ENCODE measurements at places on chromosomes 1 and 21.

- DNase-seq: no peak
These were observed 27.2 kb upstream of the CSF1 start for GRCh38 chr1:109883248-109883955.

GRCh38 chr21:33022828-33023573 is 2.7 kb upstream of the OLIG2 start:
- DNase-seq: no peak

GRCh38 chr1:32005522-32005921 is 8.1 kb upstream of the KHDRBS1 start:
- DNase-seq: no peak

DNA sequence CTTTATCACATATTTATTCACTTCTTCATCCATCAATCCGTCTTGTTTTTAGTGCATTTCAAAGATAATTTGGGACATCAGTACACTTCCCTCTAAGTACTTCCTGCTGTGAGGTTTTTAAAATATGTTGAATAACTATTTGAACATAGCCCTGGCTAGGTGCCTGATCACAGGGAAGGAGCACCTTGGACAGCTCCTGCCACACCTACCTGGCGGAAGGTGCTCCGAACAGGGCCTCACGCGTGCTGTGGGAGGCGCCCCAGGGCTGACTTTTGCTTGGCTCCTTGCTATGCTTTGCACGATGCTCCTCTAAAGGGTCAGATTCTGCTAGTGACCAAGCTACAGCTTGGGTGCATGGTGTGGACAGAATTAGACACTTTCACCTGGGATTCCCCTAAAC is 4.9 kb upstream of the ATXN7L2 start:
- DNase-seq: no peak

GRCh38 chr1:89167590-89168230 is 8.1 kb downstream of the GBP7 start:
- no peak for DNase-seq

DNA sequence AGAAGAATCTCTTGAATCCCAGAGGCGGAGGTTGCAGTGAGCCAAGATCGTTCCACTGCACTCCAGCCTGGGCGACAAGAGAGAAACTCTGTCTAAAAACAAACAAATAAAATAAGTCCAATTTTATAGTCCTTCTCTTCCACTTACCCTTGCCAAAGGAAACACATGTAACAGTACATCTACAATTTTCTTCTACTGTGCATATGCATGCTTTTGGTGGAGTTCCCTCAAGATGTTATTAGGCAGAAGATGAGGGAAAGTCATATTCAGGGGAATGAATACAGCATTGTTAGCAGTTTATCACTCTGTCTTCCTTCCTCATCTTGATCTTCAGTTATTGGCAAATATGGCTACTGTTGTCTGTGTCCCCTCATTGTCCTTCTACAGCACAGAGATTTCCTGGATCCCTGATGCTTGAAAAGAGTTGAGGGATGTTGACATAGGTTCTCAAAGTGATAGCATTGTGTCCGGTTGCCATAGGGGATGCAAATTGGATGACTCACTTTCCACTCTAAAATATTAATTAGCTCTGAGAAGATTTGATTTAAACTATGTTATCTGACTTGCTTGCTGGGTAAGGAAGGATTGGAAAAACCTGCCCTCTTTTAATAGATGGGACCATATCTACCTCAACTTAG is 1173.6 kb downstream of the KCNT2 start:
- DNase-seq: no peak

- no peak for DNase-seq
These were observed 15.1 kb upstream of the PADI3 start for GRCh38 chr1:17233675-17234320.

DNA sequence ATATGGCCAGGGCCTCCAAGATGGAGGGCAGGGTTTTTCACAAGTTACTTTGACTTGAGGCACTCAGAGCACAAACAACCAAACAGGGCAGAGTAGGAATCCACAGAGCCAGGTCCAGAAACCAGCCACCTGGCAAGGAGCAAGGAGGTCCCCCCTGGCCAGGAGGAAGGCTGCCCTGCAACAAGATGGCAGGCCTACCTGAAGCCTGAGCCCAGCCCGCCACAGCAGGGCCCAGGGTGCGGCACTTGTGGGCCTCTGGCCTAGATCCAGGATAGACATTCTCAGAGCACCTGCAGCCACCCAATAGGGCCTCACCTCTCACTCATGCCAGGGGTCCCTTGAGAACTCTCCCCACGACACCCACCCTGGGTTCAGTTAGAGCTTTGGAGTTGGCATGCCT is 11.5 kb downstream of the SH3BGRL3 start:
- no peak for DNase-seq

GRCh38 chr21:34791776-34792503 is 123.1 kb downstream of the CLIC6 start:
- no peak for DNase-seq

DNA sequence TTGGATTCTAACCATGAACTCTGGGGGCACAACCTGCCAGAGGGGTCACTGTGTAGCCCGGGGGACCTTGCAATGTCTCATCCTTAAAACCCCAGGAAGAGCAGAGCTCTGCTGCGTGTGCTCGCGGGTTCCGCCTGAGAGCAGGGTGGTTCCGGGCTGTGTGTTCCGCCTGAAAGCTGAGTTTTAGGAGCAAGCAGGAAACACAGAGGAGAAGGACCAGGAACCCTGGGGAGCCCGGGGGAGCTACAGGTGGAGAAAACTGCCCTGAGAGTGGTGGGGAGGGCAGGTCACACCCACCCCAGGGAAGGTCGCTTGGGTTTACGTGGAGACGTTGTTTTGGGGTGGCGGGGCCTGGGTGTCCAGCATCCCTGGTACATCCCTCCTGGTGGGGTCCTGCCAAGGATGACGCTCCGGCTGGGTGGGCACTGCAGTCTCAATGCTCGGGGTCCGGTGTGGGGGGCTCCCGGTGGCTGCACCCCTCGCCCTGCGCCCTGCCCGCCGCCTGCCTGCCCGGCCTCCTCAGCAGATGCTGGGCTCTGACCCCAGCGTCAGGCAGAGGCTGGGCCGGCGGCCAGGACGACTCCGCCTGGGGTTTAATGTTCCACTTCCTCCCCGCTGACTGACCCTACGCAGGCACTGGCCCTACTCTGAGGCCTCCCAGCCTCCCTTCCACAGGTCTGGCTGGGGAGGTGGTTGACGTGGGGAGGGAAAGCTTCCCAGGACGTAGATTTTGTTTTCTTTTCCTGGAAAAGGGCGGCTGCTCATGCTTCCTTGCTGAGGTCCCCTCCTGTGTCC is 17.3 kb upstream of the C1orf159 start:
- DNase-seq: no peak

GRCh38 chr1:23282957-23283356 is 61.1 kb downstream of the HNRNPR start:
- no peak for DNase-seq

GRCh38 chr1:67582625-67583461 is 102.2 kb upstream of the GADD45A start:
- no peak for DNase-seq

GRCh38 chr1:218383051-218383450 is 37.9 kb downstream of the TGFB2 start:
- DNase-seq: no peak

DNA sequence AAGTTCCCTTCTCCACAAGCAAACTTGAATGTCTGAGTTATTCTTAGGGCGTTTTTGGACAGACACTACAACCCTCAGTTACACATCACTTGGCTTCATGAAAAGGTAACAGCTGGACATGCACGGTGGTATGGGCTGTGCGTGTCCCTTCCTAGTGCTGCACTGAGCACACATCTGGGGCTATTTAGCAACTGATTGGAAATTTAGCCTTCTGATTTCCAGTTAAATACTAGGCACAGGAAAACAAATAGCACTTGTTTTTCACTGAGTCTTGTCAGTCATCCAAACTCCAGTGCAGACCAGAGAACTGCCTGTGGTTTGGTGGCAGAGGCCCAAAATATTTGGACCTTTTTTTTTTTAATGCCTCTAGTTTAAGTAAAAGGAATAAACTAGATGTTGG is 134.7 kb downstream of the TGFBR3 start:
- DNase-seq: peak; percentile 57

- DNase-seq: no peak
These were observed 131.9 kb upstream of the C1orf105 start for GRCh38 chr1:172288581-172288980.

DNA sequence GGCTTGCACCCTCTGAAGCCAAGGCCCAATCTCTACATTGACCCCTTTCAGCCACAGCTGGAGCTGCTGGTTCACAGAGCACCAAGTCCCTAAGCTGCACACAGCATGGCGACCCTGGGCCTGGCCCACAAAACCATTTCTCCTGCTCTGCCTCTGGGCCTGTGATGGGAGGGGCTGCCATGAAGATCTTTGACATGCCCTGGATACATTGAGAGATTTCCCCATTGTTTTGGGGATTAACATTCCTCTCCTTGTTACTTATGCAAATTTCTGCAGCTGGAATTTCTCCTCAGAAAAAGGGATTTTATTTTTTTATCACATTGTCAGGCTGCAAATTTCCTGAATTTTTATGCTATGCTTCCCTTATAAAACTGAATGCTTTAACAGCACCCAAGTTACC is 235.8 kb downstream of the COL11A1 start:
- DNase-seq: no peak

DNA sequence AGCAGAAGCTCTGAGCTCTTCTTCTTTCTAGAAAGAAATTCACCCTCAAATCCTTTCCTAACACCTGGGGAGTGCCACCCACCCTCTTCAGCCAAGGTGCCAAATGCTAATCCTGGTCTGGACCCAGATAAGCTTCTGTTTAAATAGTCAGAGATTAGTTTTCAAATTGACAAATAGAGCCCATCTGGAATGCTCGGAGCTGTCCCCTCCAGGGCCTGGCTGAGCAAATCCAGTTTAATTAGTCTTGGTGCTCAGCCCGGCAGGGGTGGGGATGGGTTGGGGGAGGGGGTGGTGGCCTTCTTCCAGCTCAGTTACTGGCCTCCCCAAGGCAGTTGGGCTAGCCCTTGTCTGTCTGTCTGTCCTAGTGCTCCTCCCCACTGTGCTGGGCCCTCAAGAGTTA is 269.5 kb downstream of the GRIK3 start:
- DNase-seq: no peak

GRCh38 chr1:13759072-13759471 is 59.1 kb downstream of the PRDM2 start:
- no peak for DNase-seq

DNA sequence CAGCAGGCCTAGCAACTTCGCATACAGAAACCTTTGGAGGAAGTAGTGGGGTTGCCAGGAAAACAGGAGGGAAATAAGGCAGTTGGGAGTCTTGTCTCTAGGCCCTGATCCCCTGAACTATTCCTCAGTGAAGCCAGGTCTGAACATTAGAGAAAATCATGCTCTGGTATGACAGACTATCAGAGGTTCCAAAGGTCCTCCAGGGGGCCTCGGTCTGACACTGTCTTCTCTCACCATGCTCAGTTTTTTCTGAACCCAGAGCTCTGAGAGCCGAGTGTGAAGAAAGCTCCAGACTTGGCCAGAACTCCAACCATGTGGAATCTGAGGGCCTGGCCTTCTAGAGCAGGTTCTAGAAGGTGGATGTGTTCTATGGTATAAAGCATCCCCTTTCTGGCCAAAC is 4.0 kb downstream of the TOMM40L start:
- DNase-seq: no peak

DNA sequence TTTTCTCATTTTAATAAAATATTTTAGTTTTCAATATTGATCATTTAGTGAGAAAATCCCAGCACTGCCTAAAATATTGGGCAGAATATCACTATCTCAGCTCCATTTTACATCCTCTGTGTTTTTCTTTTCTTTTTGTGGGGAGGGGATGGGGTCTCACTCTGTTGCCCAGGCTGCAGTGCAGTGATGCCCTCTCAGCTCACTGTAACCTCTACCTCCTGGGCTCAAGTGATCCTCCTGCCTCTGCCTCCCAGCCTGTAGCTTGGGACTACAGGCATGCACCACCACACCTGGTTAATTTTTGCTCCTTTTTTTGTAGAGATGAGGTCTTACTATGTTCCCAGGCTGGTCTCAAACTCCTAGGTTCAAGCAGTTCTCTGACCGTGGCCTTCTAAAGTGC is 76.1 kb downstream of the SLC25A24 start:
- DNase-seq: no peak

DNA sequence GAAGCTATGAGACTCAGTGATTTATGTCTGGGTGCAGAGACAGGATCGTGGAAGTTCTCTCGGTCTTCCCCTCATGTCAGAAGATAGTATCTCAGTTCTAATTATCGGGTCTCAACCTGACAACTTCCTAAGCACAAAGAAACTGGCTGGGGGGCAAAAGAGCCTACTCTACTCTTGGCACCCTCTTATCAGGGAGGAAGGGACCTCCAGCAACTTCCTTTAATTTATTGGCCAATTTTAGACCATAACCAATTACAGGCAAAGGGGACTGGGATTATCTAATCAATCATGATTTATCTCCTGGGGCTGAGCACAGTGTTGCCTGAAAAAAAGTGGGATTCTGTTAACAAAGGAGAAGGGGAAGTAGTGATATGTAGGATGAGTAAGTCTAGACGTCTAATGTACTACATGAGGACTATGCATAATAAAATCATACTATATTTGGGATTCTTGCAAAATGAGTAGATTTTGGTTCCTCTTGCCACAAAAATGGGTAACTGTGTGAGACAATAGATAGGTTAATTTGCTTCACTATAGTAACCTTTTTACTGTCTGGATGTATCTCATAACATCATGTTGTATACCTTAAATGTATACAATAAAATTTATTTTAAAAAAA is 98.8 kb downstream of the ZFYVE9 start:
- no peak for DNase-seq

- no peak for DNase-seq
These were observed 161.8 kb upstream of the B3GALT2 start for GRCh38 chr1:193348091-193348768.

- no peak for DNase-seq
These were observed 206.6 kb downstream of the URB2 start for GRCh38 chr1:229832695-229833094.

DNA sequence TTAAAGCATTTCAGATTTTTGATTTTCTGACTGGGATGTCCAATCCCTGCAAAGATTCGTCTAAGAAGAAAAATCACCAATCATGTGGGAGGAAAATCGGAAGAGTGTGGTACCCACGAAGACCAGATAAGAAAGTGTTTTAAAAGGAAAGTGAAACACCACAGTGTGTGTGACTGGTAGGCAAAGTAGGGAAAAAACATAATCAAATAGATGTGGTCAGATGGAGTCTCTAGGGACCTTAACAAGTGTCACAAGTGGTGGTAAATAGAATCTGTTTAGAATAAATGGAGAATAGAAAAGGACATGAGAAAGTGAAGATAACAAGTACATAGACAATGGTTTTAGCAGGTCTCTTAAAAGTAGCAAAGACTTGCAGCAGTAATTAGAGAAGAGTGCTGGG is 154.6 kb downstream of the SLC30A10 start:
- no peak for DNase-seq

- DNase-seq: no peak
These were observed 33.0 kb upstream of the MTF1 start for GRCh38 chr1:37892151-37893047.

GRCh38 chr1:7046314-7046713 is 261.1 kb downstream of the CAMTA1 start:
- DNase-seq: no peak

- DNase-seq: no peak
These were observed 10.0 kb upstream of the LEFTY2 start for GRCh38 chr1:225950905-225951497.

- no peak for DNase-seq
These were observed 52.9 kb downstream of the DEGS1 start for GRCh38 chr1:224235813-224236493.

- no peak for DNase-seq
These were observed 4.6 kb downstream of the GPSM2 start for GRCh38 chr1:108881369-108881768.

GRCh38 chr1:170707117-170707516 is 43.2 kb downstream of the PRRX1 start:
- DNase-seq: no peak
